ENCODE measurements at places on chromosomes 11 and 22. TPM values are rescaled to one million over a fixed set of nuclear protein-coding genes. Genes with fewer than 3 reads are reported as not detected.

SMTNL1 gene
- not detected for total RNA-seq

GRCh38 chr11:76622493-76623094 is 48.0 kb downstream of the LRRC32 start:
- peak; percentile 49 for DNase-seq

ADAMTS8 gene
- total RNA-seq, result 7.8 TPM

GRCh38 chr22:44760476-44760875 is 8.1 kb downstream of the ARHGAP8 start:
- no peak for DNase-seq

DNA sequence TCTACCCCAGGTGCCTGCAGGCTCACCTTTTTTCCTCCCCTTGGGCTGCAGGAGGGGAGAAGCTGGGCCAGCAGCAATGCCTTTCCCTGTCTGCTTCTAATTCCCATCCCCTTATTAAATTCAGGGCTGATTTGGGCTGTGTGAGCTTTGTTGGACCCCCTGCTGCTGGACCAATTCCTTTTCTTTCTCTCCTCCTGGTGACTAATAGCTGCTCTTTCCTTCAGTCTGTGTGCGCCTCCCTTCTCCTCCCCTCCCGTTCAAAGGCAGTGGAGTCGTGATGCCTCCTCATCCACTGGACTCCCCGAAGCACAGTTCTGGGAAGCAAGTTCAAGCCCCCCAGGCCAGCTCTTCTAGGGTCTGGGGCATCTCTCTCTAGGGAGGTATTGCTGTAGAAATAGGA is 567.9 kb upstream of the CADM1 start:
- DNase-seq, result no peak

EIF3L gene
- total RNA-seq, result 193 TPM

DNA sequence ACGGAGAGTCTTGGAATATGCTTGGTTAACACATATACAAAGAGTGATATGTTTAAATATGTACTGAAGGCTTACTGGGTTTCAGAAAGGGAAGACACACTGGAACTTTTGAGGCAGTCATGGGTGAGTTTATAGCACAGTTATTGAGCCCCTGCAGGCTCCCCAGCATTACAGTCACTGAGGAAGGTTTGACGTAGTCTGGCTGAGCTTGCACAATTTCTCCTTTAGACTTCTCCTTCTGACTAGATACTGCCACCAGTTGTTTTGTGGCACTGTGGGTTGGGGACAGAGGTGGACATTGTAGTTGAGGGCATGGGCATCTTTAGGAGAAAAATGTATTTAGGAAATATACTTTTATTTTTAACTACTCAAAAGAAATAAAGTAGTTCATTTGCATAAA is 285.4 kb downstream of the C11orf87 start:
- no peak for DNase-seq

ADORA2A gene
- 7.1 TPM for total RNA-seq

DNA sequence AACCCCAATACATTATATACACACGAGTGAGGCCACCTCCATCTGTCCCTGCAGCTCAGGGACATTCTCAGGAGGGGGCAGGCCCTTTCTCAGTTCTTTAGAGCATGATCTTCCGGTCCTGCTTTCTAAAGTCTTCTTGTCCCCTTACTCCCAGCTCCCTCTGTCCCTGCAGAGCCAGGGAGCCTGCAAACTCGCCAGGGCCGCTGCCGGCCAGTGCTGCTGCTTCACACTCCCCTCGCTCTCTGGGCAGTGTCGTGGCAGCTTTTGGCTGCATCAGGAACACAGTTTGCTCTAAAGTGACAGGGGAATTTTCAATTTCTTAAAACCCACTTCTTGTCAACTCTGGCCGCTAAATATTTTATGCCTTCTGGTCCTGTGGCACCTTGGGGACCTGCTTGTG is 130.1 kb upstream of the NARS2 start:
- no peak for DNase-seq

KCNJ5 gene
- 23.3 TPM for total RNA-seq

GPR152 gene
- not detected for total RNA-seq

VPREB1 gene
- total RNA-seq, result not detected

DNA sequence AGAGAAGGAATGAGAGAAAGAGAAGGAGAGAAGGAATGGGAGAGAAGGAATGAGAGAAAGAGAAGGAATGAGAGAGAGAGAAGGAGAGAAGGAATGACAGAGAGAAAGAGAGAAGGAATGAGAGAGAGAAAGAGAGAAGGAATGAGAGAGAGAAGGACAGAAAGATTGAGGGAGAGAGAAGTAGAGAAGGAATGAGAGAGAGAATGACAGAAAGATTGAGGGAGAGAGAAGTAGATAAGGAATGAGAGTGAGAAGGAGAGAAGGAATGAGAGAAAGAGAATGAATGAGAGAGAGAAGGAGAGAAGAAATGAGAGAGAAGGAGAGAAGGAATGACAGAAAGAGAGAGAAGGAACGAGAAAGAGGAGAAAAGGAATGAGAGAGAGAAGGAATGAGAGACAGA is 34.1 kb upstream of the APOL5 start:
- DNase-seq, result no peak

- DNase-seq, result no peak
These were observed 16.9 kb downstream of the SLC37A2 start for GRCh38 chr11:125079878-125080530.

- peak; percentile 64 for DNase-seq
These were observed 13.6 kb downstream of the MRPL21 start for GRCh38 chr11:68889948-68890446.

- DNase-seq, result no peak
These were observed 2.9 kb upstream of the DDI1 start for GRCh38 chr11:104033561-104033960.

- DNase-seq, result no peak
These were observed 78.0 kb upstream of the PPARA start for GRCh38 chr22:46072110-46072881.

CLMP gene
- total RNA-seq, result 8.4 TPM

DNA sequence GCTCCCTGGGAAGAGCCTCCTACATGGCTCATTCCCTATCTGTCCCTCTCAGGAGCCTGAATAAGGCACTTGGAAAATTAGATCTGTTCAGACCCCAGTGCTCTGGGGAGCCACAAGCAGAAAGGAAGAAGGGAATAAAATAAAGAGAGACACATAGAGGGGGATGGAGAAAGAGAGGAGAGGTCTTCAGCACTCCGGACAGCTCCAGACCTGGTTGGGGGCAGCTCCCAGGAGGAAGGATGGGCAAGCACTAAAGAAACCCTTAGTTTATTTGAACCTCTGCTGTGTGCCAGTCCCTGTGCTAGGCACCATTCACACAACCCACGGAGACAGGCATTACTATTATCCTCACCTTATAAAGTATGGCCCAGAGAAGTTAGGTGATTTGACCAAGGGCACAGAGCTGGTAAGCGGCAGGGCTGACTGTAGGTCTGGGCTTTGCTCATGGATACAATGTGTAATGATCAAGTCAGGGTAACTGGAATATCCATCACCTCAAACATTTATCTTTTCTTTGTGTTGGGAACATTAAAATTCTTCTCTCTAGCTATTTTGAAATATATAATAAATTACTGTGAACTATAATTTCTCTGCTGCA is 53.7 kb upstream of the LRRC32 start:
- DNase-seq, result no peak

- no peak for DNase-seq
These were observed 125.9 kb downstream of the CCDC81 start for GRCh38 chr11:86500500-86501140.

DNA sequence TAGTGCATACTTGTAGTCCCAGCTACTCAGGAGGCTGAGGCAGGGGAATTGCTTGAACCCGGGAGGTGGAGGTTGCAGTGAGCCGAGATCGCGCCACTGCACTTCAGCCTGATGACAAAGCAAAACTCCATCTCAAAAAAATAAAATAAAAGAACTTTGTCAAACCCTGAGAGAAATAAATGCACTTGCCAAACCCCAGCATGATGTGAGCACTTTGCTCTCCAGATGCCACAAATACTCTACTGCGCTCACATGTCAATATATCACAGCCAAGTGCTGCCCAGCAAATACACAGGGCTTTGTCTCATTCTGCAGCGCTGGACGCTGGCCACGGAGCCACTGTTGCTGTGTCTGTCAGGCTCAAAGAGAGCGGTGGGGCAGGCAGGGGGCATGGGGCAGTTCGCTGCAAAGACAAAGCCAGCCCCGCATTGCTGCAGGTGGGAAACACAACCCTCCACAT is 45.1 kb downstream of the AHNAK start:
- DNase-seq, result no peak

FAM83F gene
- 4.4 TPM for total RNA-seq

DNA sequence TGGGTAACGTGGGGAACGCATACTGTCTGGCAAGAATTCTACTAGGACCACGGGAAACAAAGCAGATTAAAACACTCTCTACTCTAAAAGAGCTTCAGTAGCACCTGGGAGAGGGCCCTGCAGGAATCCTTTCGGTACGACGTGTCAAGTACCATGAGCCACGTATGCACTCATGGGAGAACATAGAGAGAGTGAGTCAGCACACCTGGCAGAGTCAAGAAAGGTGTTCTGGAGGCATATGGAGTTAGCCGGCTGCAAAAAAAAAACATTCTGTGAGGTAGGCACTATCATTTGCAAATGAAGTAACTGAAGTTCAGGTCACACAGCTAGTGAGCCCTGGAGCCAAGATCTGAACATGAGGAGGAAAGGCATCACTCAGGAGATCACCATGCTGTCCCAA is 71.1 kb upstream of the BID start:
- DNase-seq, result no peak

GRCh38 chr22:30113494-30113893 is 33.2 kb downstream of the HORMAD2 start:
- DNase-seq, result no peak

DNA sequence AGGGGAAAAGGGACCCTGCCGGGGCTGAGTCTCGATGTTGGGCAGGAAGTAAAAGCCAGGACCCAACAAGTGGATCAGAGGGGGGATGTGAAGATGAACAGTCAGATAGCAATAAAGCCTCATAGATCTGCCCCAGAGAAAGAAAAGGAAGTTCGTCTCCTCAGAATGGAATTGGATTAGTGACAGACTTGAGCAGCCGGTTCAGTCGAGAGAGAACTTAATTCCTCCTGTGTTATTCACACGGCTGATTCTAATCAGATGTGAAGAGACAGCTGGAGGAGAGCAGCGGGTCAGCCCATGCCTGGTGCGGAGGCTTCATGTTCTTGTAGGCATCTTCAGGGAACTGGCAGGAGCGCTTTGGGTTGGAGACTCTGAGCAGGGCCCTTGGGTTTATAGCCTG is 29.3 kb upstream of the CABP7 start:
- no peak for DNase-seq

NOX4 gene
- 5.9 TPM for total RNA-seq
